ENCODE measurements at places on chromosomes 16 and 17.
A peak's percentile ranks its signal among the peaks of the same experiment; 100 is the strongest.

GRCh38 chr17:78329263-78330059 lies 30.4 kb downstream of the SOCS3 start:
- no peak for DNase-seq

DNA sequence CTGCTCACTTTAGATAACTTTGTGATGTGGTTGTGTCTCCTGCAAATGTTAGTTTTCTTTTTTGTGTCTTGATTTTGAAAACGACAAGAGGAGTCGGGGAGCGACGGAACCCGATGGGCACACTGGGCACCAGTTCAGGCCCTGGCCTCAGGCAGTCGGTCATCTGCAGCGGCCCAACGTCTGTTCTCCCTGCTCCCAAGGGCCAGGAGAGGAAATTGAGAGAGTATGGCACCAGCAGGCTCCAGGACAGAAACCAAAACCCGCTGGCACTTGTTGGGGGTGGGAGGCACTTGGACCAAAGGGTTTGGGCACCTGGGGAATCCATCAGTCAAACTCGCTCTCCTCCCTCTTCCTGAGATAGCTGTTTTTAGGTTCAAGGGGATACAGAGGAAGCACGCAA lies 17.2 kb downstream of the RBFOX3 start:
- no peak for DNase-seq

DNA sequence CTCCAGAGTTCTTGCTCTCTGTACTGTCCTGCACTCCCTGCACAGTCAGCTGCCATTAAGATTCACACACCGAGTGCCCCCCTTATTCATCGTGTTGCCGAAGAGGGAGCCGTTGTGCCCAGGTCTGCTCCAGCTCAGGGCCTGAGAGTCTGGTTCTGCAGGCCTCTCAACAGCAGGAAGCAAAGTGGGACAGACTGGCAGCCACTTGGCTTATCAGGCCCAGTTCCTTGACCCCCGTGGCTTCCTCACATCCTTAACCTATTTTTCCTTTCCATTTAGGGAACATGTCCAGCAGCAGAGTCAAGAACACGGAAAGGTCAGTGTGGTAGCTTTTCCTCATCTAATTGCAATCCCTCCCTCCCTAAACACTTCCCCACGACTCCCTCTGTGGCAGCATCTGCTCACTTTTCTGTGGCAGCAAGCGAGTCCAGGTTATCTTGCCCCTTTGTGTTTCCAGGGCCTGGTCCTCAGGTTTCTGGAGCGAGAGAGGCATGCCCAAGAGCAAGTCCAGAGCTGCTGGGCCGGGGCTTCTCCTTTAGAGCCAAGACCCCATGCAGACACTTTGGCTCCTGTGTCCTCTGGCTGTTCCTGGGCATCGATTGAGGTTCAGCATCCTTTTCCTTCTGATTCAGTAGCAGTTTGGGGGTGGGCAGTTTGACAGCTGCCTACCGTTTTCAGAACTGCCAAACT lies 22.1 kb upstream of the ADAM11 start:
- DNase-seq, result no peak

DNA sequence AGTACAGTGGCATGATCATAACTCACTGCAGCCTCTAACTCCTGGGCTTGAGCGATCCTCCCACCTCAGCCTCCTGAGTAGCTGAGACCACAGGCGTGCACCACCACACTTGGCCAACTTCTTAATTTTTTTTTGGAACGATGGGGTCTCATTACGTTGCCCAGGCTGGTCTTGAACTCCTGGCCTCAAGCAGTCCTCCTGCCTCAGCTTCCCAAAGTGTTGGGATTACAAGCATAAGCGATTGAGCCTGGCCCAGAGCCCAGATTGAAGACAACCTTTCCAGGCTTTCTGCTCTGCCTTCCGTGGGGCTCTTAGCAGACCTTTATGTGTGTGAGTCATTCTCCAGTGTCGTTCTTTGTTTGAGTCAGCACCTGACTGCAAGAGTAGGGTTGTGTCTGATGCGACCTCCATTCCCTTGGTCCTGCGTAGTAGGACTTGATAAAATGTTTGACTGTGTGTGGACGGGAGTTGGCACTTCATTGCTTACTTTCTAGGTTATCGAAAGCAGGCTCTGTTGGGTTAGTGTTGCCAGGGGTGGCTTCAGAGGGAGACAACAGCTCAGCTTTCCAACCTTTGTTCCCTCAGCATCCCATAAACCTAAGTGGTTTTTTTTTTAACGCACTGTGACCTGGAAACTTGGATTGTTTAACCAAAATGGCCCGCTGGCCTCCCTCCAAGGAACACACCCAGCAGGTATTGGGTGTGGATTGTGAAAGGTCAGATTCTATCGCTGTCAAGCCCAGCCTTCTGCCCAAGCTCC lies 26.4 kb downstream of the EEF2K start:
- DNase-seq, result no peak

- DNase-seq, result peak; percentile 60
Measured at GRCh38 chr17:8223356-8224126, 13.2 kb upstream of the AURKB start.

DNA sequence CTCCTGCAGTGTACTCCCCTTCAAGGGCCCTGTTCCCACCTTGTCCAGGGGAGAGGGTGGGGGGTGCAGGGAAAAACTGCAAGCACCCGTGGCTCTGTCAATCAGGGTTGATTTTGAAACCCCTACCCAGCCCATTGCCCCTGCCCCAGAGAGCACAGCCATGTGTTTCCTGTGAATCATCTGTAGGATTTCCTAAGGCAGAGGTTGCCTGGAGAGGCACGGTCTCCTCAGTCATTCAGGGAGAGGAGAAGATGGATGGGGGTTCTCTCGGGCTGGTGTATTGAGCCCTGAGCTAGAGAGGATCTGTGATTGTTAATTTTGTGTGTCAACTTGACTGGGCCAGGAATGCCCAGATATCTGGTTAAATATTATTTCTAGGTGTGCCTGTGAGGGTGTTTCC lies 3.5 kb upstream of the AGRP start:
- no peak for DNase-seq

DNA sequence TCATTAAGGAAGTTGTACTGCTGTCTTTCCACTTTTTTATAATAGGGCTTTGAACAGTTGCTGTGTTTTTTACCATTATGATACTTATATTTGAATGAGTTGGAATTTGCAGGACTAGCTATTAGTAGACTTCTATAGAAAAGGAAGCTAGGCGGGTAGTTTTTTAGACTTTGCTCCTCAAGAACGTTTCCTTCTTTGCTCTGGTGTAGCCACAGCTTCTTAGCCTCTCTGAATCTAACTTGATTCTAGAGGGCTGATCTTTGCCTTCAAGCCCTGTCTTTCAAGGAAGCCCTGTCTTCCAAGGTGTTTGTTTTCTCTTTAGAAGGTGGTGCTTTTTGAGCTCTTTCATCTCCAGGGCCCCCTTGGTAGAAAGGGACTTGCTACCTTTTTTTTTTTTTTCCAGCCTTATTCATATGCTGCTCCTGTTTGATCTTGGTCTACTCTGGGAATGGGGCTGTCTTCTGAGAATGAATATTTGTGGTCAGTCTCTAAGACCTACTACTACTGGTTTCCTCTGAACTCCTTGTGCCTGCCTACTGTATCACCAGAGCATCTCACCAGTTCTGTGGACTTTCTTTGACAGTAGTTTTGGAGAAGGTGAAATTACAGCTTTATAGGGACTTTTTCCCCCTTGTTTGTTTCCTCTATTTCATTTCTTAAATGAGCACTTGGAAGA lies 52.3 kb upstream of the RASL10B start:
- DNase-seq, result no peak

DNA sequence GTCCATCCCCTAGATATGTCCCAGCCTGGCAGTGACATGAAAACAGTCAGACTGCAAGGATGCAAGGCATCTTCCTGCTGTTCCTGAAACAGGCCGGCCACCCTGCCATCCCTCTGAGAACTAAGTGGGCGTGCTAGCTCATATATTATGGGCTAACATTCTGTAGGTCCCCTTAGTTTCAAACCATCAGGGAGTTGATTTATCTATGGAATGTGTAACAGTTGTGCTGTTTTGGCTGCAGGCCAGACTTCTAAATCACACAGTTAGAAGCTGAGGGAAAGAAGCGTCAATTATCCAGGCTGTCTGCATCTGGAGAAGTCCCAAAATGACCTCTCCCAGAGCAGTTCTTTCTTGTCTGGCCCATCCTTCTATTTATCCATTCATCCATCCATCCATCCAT lies 102.7 kb upstream of the DNAH9 start:
- DNase-seq, result no peak

GRCh38 chr17:70947636-70948565 lies 778.6 kb downstream of the KCNJ2 start:
- no peak for DNase-seq

GRCh38 chr17:31248986-31249834 lies 47.8 kb downstream of the OMG start:
- no peak for DNase-seq

GRCh38 chr17:81082177-81083073 lies 47.5 kb downstream of the BAIAP2 start:
- no peak for DNase-seq

DNA sequence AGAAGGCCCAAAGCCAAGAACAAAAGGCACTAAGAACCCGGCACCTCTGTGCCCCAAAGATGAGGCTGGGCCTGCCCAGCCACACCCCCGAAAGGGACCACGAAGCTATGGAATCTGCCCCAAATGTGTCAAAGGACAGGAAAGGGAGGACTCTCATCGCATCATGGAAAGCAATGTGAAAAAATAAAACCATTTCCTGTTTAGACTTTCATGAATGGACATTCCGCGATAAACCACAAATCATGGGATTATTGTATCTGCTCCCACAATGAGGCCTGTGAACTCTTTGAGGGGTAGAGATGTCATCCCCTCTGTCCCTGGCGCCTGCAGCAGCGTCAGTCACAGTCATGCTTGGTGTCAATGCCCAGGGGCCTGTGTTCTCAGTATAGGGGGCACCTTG lies 135.0 kb downstream of the COPRS start:
- no peak for DNase-seq

DNA sequence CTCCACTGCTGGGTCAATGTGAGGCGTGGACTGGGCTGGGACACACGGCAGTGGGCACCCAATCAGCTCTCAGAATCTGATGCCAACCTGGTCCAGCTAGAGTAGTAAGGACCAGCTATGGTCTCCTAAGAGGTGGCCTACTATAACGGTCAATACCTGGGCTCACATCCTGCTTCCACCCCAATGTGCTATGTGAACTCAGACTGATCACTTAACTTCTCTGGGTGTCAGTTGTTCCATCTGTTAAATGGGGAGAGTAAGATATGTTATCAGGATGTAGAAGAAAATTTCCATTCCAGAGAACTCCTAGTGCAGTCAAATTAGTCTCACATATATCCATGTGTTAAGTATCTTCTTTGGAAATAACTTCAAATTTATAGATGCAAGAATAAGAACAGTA lies 14.2 kb downstream of the FAM117A start:
- no peak for DNase-seq

- no peak for DNase-seq
Measured at GRCh38 chr17:80286638-80286960, 25.9 kb downstream of the RNF213 start.

- DNase-seq, result no peak
Measured at GRCh38 chr16:22671301-22672076, 142.5 kb upstream of the HS3ST2 start.

DNA sequence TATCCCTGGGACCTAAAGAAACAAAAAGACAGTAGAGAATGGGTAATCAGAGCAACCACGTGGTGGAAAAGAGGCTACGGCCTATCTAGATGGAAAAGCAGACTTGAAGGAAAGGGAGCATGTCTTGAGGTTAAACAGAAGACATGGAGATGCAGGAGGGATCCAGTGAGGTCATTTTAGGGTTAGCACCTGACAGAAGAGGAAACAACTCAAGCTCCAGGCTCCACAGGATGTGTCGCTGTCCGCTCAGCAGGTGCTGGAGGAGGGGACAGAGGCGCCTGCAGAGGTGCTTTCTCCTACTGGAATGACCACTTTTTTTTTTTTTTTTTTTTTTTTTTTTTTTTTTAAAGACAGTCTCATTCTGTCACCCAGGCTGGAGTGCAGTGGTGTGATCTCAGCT lies 47.5 kb upstream of the CLEC3A start:
- no peak for DNase-seq

- no peak for DNase-seq
Measured at GRCh38 chr16:16146380-16147315, 76.6 kb downstream of the ABCC6 start.

GRCh38 chr16:87608400-87608985 lies 6.2 kb downstream of the JPH3 start:
- DNase-seq, result peak; percentile 70

DNA sequence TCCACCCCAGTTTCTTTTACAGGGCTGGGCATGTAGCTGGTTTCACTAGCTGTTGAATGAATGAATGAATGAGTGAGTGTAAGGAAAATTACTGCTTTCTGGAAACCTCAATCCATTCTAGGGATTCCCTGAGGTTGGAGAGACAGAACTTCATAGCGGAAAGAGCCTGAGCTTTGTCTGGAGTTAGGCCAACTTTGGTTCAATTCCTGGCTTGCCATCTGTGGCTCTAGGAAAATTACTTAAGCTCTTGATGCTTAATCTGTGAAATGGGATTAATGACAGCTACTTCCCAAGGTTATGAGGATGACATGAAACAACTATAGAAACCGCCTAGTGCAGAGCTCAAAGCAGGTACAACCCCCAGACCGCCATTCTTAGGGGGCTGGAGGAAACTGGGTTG lies 76.3 kb upstream of the AXIN2 start:
- DNase-seq, result no peak

GRCh38 chr16:62638964-62639870 lies 603.0 kb upstream of the CDH8 start:
- DNase-seq, result peak; percentile 20

GRCh38 chr16:88662222-88662842 lies 559 bp downstream of the MVD start:
- DNase-seq, result no peak

DNA sequence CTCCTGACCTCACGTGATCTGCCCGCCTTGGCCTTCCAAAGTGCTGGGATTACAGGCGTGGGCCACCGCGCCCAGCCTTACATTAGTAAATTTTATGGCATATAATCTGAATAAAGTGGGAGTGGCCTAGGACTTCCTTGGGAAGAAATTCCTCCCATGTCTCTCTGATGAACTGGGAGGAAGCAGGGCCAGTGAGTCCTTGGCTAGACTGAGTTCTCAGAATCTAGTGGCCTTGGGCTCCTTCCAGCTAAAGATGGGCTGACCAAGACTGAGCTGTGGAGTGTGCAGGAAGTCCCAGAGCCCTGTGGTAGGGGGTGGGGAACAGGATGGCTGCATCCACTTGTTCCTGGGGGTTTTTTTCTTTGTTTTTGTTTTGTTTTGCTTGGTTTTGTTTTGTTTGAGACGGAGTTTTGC lies 10.0 kb upstream of the NAGLU start:
- no peak for DNase-seq

DNA sequence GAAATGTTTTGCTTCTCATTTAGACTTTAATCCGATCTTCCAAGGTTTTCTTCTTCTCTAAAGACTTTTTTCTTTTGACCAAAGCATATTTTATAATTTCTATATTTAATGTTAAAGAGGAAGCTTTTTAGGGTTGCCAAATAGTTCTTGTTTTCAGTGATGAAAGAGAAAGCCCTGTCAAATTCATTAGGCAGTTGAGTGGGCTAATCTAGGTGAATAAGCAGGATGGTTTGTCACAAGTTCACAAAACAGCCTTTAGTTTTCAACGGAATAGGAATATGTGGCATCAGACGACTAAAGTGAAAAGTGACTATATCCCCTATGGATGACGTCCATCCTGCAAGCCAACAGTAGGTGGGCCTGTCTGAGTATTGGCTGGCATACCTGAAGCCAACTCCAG lies 118.8 kb downstream of the NLK start:
- DNase-seq, result no peak

- DNase-seq, result no peak
Measured at GRCh38 chr17:76626442-76626841, 17.1 kb downstream of the ST6GALNAC1 start.

All from GM10248 (cell line).